ENCODE measurements at places on chromosomes 13 and 19.

DNA sequence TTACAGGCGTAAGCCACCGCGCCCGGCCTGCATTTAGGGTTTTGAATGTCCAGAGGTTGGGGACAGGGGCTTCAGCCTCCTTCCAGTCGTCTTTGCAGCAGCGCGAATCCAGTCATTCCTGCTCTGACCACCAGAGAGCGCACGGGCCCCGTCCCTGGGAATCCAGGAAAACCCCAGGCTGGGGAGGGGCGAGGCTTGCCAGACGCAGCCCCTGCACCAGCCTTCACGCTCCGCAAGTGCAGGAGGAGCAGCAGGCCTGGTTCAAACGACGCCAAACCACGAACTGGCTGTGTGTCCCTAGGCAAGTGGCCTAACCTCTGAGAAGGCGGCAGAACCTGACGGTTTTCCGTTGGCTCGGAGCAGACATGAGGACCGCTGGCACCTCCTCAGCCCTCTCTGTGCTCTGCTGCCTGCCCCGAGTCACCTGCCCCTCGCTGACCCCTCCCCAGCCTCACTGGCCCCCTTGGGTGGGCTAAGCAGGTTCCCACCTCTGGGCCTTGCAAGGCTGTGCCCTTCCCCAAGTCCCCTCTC is 2.0 kb upstream of the RNF126 start:
- peak; percentile 16 for DNase-seq

GRCh38 chr13:24763596-24764275 is at the start of gene RNF17:
TSS of gene RNF17 (plus strand) at chr13:24764169. CDS start at chr13:24764204, 35 bp downstream.
- no peak for DNase-seq

- DNase-seq, result no peak
Measured at GRCh38 chr13:52344108-52344507, 61.9 kb downstream of the THSD1 start.

DNA sequence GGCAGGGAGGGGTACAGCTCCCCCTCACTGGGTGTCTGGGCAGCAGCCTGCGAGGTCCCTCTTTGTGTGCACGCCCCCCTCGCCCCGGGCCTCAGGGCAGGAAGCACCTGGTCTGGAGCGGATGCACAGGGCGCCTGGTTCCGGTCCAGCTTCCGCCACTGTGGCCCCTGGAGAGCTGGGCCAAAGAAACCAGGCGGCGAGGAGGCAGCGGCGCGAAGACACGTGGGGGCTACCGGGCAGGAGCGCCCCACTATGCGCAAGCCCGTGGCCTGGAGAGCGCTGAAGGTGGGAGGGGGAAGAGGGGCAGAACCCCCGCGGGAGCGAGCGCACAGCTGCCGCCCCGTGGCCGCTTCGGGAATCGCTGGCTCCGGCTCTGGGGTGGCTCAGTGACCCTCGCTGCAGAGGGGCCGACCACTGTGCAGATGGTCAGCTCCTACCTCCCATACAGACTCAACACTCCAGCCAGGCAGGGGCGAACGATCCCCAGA is 1.7 kb upstream of the LYL1 start:
- DNase-seq, result no peak

- DNase-seq, result no peak
Measured at GRCh38 chr19:51025809-51026553, 435 bp downstream of the KLK11 start.

DNA sequence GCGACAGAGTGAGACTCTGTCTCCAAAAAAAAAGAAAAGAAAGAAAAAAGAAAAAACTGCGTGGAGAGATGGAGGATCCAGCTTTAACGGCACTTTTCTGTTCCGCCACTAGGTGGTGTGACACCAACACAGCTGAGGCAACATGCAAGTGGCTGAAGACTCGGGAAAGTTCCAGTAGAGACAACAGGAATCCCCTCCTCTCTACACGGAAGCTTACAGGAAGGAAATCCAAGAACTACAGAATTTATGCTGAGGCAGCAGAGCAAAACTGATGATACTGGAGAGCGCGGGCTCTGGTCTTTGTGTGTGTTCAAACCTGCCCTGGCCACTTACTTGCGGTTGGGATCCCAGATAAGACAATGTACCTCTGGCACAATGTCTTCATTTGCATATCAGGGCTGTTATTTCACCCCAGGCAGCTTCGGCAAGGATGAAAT is 9.9 kb downstream of the RANBP3 start:
- no peak for DNase-seq

DNA sequence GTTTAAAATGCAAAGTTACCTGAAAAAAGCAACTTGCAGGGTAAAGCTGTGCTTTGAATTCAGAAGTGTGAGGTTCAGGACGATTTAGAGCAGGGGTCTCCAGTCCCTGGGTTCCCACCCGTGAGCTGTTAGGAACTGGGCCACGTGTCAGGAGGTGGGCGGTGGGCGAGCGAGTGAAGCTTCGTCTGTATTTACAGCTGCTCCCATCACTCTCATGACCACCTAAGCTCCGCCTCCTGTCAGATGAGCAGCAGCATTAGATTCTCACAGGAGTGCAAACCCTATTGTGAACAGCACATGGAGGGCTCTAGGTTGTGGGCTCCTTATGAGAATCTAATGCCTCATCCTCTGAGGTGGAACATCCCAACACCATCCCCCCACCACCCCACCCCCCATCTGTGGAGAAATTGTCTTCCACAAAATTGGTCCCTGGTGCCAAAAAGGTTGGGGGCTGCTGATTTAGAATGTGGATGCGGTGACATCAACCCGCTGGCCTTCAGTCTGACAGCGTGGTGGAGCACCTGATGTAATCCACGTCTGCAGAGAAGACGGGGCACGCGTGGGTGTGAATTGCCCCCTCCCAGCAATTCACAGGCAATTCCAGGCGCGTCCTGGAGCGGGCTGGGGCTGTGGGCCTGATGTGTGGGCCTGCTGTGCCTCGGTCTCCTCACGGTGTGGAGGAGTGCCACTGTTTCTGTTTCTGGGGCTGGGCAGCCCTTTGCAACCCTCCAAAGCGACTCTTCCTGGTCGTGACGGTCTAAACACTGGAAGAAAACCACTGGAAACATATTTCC is 214.0 kb upstream of the SOX1 start:
- DNase-seq, result no peak

GRCh38 chr19:49534632-49535385 is 7.0 kb downstream of the RCN3 start:
- DNase-seq, result no peak

GRCh38 chr13:48526286-48526685 is 6.6 kb downstream of the RCBTB2 start:
- no peak for DNase-seq

GRCh38 chr13:106143392-106143791 is 392.1 kb downstream of the EFNB2 start:
- no peak for DNase-seq

DNA sequence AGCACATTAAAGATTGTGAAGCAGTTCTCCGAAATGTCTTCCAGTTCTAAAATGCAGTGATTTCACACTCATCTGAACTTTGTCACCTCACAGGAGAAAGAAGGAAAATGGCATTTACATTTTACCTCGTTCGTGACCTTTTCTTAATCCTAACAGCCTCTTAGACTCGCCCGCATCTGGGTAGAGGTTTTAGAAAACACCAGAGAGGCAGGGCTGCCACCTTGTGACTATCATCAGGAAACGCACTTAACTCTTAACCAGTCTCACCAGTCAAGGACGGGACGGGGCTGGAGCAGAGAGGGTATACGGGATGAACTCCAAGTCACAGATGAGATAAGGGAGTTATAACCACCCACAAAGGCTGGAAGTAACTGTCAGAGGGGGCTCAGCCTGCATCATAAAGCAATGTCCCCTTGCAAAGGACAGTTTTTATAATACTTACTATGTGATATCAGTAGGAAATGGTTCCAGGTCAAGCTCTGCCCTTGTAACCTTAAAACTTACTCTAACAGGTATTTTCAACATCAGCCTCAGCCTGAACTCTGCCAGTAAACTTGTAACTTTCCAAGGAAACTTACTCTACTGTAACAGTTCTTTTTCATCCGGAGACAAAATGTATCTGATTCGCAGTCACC is 8.6 kb upstream of the CEACAM6 start:
- DNase-seq, result no peak

DNA sequence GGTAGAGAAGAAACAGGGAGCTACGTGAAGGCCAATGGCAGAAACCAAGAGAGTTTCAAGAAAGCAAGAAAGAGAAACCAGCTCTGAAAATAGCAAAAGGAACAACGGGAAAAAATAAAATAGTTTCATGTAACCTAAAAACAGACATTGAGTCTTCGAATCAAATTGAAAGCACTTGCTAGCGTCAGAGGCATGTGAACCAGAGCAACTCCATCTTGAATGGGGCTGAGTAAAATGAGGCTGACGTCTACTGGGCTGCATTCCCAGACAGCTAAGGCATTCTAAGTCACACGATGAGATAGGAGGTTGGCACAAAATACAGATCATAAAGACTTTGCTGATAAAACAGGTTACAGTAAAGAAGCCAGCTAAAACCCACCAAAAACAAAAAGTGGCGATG is 7.3 kb upstream of the PMIS2 start:
- DNase-seq, result no peak

DNA sequence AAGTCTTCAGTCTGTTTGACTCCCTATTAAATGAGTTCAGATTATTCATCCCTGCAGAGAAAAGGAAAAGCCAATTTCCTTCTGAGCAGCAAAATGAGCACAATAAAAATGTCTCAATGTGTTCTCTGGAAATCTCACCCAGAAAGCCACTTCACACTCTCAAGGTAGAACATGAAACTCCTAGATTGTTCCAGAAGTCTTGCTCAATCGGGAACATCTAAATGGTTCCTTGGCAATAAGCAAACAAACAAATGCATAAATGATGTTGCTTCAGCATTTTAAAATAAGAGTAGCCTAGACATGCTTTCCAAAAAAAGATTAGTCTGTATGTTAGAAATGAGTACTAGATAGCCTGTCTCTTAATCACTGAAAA is 59.7 kb upstream of the TNFRSF19 start:
- DNase-seq, result no peak

- no peak for DNase-seq
Measured at GRCh38 chr19:32581705-32582179, 752 bp downstream of the PDCD5 start.

- DNase-seq, result no peak
Measured at GRCh38 chr13:33139184-33139583, 123.0 kb downstream of the KL start.

- no peak for DNase-seq
Measured at GRCh38 chr13:78161266-78161665, 242.6 kb upstream of the EDNRB start.

DNA sequence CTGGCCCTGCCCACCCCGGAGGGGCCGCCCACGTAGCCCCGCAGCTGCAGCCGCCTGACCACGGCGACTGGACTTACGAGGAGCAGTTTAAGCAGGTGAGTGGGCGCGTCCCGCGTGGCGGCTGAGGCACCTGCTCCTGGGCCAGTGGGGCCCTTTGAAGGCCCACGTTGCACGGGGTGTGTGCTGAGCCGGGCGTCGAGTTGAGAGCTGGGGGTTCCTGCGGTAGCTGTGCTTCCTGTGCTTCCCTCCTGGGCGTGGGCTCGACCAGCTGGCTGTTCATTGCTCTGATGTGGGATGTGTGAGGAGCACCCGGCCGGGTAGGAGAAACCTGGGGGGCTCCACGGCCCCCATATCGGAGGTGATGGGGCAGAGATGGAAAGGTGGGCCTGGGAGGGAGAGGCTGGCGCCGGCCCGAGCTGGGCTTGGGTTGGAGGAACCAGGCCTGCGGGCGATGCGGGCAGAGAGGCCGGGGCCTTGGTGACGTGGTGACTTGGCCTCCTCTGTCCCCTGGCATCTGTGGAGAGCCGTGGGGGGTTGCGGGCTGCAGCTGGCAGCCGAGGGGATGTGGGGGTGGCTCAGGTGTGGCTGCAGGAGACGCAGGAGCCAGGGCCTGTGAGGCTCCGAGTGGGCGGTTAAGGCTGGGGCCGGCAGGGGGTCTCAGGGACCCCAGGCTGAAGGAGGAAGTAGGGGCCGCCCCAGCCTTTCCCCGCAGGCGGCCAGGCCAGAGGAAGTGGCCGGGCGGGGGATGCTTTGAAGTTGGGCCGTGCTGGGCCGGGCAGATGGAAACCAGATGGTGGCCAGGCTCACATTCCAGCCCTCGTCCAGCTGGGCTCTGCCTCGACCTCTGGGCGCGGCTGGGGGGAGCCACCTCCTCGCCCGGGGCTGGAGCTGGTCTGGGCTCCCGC is 7.1 kb downstream of the ARID3A start:
- DNase-seq, result no peak

DNA sequence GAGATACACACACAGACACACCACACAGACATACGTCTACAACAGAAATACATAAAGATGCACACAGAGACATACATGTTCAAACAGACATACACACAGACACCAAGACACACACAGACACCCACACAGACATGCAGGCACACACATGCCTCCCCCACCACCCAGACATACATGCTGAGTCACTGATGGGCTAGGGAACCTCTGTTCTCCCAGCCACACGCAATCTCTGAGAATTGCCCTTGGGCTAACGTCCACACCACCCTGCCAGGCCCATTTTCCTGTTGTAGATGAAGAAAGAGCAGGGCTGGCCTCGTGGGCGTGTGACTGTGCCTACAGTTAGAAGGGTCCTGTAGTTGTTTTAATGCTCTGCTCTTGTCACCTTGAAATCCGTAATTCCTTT is 261.9 kb downstream of the KCNRG start:
- DNase-seq, result no peak

DNA sequence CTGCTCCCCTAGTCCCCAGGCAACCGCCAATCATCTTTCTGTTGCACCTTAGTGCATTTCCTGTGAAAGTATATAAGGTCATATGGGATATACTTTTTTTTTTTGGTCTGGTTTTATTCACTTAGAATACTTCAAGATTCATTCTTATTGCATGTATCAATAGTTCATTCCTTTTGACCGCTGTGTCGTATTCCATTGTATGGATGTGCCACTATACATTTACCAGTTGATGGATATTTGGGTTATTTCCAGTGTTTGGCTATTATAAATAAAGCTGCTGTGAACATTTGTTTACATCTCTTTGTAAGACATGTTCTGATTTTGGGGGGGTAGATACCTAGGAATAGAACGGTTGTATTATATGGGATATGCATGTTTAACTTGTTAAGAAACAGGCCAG is 9.9 kb upstream of the UBA2 start:
- DNase-seq, result no peak

- no peak for DNase-seq
Measured at GRCh38 chr19:51565583-51565982, 5.5 kb upstream of the ZNF175 start.

DNA sequence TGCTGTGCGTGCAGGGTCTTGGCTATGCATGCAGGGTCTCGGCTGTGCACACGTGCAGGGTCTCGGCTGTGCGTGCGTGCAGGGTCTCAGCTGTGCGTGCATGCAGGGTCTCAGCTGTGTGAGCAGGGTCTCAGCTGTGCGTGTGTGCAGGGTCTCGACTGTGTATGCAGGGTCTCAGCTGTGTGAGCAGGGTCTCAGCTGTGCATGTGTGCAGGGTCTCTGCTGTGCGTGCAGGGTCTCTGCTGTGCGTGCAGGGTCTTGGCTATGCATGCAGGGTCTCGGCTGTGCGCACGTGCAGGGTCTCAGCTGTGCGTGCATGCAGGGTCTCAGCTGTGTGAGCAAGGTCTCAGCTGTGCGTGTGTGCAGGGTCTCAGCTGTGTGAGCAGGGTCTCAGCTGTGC is 42.5 kb downstream of the RAB20 start:
- DNase-seq, result no peak

DNA sequence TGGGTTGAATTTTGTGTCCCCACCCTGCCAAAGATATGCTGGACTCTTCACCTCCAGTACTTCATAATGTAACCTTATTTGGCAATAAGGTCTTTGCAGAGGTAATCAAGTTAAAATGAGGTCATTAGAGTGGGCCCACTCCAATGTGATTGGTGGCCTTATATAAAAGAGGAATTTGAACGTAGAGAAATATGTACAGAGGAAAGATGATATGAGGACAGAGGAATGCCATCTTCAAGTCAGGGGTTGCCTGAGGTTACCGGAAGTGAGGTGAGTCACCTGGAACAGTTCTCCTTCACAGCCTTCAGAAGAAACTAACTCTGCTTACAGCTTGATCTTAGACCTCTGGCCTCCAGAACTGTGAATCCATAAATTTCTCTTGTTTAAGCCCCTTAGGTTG is 69.9 kb downstream of the GPC5 start:
- no peak for DNase-seq
